Activated CD8-positive, alpha-beta memory T cell treated with anti-CD3 and anti-CD28 coated beads for 1 hour (primary cell): ENCODE measurements at places on chromosomes 5 and 9.

DNA sequence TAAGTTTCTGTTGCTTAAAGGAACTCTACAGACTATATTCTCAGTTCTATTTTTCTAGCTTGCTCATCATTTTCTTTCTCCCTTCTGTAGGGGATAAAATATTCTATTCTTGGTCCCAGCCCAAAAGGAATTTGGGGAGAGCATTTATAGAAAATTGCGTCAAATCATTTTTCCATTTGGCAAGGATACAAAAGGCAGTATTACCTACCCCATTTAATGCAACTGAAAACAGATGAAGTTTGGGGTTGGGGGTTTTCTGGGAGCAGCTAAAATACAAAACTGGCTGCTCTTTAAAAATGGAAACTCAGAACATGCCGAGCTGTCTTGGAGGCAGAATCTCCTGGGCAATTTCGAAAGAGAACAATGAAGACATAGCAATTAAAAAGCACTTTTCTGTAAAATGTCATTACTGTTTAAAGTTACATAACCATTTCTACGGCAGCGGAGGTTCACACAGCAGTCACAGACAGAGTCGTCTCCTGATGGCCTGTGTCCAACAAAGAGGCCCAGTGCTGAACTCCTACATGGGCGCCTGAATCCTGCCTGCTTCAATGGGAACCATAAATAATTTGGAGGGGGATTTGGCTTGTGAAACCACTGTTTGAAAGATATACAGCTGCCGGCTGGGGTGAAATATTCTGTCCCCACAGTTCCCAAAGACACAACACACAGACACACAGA is 152.4 kb downstream of the BRINP1 start:
- DNase-seq = no peak

- no peak for DNase-seq
Measured at GRCh38 chr9:75592586-75592985, 297.9 kb upstream of the PCSK5 start.

DNA sequence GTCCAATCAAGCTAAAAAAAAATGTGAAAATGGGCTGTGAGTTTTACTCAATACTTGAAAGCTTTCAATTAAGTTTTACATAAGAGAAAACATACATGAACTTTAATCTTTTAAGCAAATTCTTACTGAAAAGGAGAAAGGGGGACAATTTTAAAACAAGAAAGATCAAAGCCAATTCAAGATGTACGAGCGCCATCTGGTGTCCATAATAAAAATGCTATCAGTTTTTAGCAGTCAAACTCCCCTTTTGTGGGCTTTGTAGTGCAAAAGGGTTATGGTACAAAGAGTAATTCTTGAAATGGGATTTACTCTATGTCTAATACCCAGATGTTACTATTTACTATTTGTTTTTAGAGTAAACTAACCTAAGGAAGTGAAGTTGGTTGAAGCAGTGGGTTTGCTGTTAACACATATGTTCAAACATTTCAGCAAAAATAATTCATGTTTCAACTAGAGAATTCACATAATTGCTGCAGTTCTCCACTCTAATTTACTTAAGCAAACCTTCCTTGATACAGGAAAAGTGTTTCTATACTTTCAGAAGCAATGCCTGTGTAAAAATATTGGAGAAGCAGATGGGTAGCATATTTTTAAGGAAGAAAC is 228.2 kb upstream of the TYRP1 start:
- DNase-seq = no peak

- no peak for DNase-seq
Measured at GRCh38 chr5:6279607-6280006, 98.7 kb downstream of the MED10 start.

DNA sequence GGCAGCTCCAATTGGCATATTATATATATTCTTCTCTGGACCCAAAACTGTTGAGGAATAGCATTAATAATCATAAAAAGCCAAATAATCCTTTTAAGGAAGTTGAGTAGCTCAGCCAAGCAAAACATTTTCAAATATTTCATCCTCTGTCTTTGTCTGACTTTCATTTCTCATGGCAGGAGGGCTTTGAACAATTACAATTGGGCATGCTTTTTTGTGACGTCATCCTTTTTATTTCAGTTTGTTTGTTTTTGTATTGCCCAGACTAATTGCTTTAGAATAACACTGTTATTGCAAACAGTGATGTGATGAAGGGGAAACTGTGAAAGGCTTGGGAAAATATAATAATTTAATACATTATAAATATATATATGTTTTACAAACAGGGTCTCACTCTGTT is 65.2 kb upstream of the MAP1B start:
- DNase-seq = no peak

- no peak for DNase-seq
Measured at GRCh38 chr9:106615118-106615889, 247.7 kb upstream of the ZNF462 start.

- no peak for DNase-seq
Measured at GRCh38 chr9:133703591-133704399, 34.4 kb downstream of the SARDH start.

DNA sequence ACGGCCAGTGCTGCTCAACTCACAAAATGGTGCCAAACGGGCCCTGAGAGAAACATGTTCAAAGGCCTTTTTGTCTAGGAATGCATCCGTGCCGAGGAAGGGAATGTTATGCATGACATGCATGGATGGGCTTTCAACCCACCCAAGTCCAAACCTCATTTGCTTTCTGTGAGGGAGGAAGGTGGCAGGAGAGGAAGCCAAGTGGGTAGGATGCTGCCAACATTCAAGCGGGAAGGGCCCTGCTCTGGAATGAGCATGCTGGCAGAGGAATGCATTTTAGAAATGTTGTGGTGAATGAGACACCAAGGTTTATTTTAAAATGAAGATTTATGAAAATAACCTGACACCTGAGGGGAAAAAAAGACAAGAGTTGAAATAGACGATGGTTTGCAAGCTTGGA is 479.1 kb downstream of the CCDC171 start:
- DNase-seq = no peak

DNA sequence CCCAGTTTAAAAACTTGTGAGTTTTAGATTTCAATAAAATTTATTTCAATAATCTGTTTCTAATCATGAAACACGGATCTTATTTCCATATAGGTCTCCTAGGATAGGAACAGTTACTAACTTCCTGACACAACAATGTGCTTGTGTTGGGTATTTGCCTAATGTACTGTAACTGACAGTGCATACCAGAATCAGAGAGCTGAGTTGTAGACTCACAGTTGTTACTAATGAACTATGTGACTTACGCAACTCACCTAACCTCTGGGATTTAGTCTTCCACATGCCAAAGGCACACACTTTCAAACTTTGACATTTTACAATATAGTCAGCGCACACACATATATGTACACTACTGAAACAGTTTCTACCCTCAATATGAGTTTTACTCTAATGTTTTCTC is 77.7 kb downstream of the HOMER1 start:
- DNase-seq = no peak

DNA sequence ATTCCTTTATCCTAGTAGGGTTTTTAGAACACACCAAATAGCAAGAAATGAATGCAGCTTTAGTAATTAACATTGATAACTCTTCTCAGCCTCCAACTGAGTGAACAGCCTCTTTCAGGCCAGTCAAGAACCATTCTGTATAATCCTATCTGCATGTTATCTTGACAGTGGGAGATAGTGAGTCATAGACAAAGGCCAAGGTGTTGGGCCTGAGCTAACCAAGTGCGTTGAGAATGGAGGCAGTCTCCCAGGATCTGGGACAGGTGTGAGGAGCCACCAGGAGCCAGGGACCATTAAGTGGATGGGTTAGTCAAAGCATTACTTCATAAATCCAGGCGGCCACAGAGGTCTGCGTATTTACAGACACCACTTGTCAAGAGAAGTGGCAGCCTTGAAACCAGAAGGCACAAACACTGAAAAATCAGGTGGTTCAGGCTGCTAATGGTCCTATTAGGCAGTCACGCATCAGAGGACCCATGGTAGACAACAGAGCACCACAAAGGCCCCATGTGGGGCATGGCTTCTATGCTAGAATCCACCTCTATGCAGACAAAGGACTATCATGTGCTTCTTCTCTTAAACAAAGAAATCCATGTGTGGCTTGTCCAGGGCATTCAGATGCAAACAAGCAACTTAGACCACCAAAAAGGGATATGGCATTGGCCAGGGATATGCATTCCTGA is 409.7 kb upstream of the PIK3R1 start:
- DNase-seq = no peak

- no peak for DNase-seq
Measured at GRCh38 chr9:121576281-121577075, 75.0 kb upstream of the DAB2IP start.

- DNase-seq = no peak
Measured at GRCh38 chr9:29214154-29214689, 1640.9 kb upstream of the C9orf72 start.

GRCh38 chr5:80147119-80147815 is 108.6 kb downstream of the SERINC5 start:
- DNase-seq = no peak

DNA sequence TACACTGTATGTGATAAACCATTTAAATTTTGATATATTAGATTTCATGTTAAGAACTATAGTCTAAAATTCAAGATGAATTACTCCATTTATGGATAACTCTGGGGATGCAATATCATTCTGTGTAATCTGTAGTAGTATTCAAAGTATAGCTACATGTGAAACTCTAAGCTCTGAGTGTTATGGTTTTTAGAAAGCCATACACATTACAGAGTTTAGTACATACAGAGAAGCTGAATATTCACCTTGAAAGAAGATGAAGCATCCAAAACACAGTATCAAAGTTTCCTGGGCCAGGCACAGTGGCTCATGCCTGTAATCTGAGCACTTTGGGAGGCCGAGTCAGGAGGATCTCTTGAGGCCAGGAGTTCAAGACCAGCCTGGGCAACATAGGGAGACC is 25.0 kb downstream of the ABHD17B start:
- no peak for DNase-seq

DNA sequence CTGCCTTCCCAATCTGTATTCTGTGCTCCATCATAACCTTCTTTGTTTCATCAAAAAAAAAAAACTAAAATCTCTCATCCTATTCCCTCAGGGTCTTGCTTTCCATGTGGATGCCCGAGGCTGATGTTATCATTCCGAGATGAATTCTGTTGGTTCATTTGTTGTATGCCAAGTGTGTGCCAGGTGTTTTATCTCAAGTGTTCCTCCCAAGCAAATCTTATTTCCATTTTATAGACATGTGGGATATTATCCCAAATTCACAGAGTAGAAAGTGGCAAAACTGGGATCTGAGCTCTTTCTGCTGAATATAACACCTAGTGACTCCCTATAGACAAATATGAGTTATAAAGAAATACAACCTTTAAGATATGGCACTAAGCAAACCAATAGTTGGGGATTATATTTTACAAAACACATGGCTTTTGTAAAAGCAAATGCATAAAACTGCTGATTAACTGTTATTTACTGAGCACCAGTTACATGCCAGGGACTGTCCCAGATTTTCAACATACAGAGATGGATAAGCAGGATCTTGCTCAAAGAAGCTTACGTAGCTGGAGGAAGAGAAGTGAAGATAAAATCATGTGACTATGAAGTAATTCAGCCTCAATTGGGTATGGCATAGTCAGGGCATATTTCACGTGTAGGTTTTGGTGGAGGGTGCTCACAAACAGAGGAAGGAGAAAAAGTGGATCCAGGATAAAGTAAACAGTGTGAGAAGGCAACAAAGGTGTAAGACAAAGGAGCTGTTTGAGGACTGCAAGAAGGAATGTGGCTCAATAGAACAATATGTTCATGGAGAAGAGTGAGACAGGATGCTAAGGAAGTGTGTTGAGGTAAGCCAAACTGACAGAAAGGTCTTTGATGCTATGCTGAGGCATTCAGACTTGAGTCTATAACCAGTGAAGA is 143.3 kb upstream of the ADAMTSL1 start:
- no peak for DNase-seq

- no peak for DNase-seq
Measured at GRCh38 chr9:95137587-95138145, 179.8 kb downstream of the FANCC start.

GRCh38 chr5:147472664-147473475 is 37.0 kb downstream of the DPYSL3 start:
- DNase-seq = no peak

- DNase-seq = no peak
Measured at GRCh38 chr5:100505984-100506670, 29.0 kb upstream of the FAM174A start.

- no peak for DNase-seq
Measured at GRCh38 chr5:43245724-43246385, 53.8 kb downstream of the NIM1K start.

DNA sequence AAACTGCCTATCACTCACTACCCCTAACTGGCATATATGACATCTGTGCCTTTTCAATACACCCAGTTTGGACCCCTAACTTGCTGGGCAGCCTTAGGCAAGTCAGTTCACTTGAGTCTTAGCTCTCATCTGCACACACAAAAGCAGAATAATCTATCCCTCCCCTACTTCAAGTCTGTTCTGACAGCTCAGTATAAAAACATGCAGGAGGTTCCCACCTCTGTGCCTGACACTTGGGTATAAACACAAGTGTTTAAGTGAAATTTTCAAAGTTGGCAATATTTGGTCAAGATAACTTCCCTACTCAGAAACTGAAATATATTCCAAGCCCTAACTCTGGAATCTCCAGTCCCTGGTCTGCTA is 12.6 kb downstream of the HNRNPH1 start:
- no peak for DNase-seq

- DNase-seq = peak; percentile 73
Measured at GRCh38 chr5:134114886-134115805, 665 bp downstream of the TCF7 start.

- DNase-seq = no peak
Measured at GRCh38 chr5:149044453-149045088, 18.3 kb downstream of the SH3TC2 start.

DNA sequence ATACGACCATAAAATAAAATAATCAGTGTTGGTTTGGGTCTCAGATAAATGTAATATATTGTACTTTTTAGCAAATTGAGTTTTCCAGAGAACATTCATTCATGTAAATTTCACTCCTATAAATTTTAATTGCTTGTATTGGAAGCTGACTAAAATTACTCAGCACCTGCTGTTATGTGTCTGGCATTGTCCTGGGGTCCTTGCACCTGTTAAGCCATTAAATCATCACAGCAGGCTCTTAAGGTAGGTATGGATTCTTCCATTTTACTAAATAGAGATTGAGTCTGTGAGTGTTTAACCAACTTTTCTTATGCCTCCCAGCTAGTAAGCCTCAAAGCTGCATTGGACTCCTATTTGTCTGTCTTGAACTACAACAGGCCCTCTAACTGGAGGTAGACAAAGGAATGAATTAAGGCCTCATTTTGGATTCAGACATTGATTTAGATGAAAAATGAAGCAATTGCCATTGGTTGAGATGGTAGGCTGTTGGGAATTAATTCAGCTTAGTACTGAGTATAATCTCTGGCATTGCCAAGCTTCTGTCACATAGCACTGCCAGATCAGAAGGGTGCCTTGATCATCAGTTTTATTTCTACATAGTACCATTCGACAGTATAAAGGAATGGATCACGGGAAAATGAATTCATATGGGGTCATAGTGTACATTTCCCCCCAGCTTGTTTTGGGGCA is 78.9 kb downstream of the PARP8 start:
- DNase-seq = no peak

GRCh38 chr9:132175431-132175830 is 13.6 kb downstream of the NTNG2 start:
- no peak for DNase-seq

GRCh38 chr5:172556971-172557461 is 84.0 kb upstream of the NEURL1B start:
- DNase-seq = no peak

GRCh38 chr5:148932355-148932935 is 106.0 kb downstream of the ADRB2 start:
- no peak for DNase-seq

- DNase-seq = no peak
Measured at GRCh38 chr5:113039934-113040285, 63.3 kb downstream of the DCP2 start.

GRCh38 chr5:161546470-161547301 is at the start of gene GABRB2:
Gene GABRB2 (minus strand): TSS chr5:161546725. CDS start chr5:161546643, 82 bp downstream.
- DNase-seq = no peak

- DNase-seq = no peak
Measured at GRCh38 chr9:92176068-92176799, 61.0 kb upstream of the SPTLC1 start.
